Sigmoid colon (tissue), 7 donors: ENCODE measurements at places on chromosomes 1 and 21. TPM values are rescaled to one million over a fixed set of nuclear protein-coding genes. Genes with fewer than 3 reads are reported as not detected.

- no peak for DNase-seq
These were observed 4.8 kb upstream of the ALG6 start for GRCh38 chr1:63362578-63362977.

DNA sequence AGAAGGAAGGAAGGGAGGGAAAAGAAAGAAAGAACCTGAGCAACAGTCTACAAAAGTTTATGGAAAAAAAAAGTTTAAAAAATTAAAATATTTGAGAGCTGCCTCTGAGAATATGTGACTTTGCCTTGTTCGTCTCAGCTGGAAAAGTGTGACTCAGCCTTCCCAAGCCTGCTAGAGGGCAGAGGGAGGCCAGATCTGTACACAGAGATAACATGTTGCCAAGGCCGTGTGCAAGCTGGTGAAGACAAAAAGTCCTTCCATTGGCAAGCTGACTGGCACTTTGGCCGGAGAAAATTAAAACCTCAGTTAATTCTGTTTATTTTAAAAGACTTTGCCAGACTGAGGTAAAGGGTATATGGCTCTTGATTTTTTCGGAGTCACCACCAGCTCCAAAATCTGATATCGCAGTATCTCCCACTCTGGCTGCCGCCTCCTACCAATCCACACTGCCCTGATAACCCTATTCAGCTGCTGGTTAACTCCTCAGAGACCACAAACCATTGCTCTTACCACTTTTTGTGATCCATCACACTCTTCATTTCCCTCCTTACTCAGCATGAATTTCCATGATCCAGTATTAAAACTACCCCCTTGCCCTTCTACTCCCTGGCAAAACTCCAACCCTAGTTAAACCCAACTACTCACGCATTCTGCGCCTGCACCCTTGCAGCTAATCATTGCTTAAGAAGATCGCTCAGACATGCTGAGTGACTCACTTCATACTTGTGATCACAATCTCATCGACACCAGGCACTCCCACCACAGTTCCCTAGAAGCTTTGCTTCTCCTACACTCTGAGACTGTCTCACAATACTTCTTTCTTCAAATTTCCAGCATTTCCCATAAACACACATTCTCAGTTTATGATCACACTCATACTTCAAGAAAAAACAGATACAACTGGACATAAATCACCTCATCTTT lies 5.7 kb upstream of the PPP1R15B start:
- DNase-seq: peak; percentile 86

DNA sequence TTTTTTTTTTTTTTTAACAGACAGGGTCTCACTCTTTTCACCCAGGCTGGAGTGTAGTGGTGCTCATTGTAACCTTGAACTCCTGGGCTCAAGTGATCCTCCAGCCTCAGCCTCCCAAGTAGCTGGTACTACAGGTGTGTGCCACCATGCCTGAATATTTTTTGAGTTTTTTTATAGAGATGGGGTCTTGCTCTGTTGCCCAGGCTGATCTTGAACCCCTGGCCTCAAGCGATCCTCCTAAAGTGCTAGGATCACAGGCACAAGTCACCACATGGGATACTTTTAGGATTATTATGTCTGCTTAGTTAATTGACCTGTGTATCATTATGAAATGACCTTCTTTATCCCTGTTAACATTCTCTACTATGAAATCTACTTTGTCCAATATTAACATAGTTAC lies 38.0 kb downstream of the RASSF5 start:
- DNase-seq: no peak

DNA sequence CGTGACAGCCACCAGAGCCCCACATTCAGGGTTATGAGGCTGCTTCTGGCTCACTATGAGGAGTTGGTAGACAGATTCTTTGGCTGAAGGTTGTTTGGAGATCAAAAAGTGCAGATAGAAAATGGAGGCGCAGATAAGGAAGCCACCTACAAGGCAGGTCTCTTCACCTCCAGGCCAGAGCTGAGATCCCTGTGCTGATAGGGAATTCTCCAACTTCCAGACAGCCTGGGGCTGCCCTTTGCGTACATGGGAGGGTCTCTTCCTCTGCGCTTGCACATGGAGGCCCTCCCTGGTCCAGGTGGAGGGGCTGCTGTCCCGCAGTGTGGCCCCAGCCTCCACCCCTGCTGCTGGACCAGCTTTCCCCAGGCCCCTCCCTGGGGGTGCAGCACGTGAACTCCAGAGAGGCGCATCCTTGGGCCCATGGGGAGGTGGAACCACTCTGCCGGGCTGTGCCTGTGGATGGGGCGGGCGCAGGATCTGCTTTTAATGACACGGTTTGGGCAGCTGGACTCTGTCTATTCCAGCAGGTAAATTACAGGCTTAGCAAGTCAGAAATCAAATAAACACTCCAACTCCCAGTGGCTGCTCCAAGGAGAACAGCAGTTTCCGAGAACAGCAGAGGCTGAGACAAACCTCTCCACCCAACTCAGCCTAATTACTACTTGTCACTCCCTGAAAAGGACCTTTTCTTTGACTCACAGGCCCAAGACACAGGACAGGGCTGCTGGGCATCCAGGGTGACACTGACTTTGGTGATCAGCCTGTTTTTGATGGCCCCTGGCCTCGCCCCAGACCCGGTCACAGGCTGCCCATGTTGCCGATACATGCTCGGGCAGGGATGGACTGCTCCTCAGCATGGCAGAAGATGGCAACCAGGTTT lies 12.4 kb downstream of the OXCT2 start:
- DNase-seq: no peak

- no peak for DNase-seq
These were observed 18.9 kb downstream of the SFPQ start for GRCh38 chr1:35173909-35174540.

DNA sequence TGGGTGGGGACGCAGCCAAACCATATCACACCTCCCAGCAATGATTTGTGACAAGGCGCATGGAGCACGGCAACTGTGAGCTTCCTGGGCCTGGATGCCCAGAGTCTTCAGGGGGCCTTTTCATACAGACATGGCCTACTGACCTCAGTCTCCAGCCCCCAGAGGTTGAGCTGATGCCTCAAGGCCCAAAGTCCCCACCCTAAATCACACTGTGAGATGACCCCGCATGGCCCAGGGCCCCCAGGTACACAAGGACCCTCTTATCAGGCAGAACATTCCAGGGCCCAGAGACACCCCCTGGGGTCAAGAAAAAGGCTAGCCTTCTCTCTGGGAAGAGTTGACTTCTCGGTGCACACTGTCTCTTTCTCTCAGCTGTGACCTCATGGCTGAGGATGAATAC lies 179.7 kb upstream of the C1orf174 start:
- peak; percentile 50 for DNase-seq

The LENEP gene
- 0.39 TPM for polyA plus RNA-seq

DNA sequence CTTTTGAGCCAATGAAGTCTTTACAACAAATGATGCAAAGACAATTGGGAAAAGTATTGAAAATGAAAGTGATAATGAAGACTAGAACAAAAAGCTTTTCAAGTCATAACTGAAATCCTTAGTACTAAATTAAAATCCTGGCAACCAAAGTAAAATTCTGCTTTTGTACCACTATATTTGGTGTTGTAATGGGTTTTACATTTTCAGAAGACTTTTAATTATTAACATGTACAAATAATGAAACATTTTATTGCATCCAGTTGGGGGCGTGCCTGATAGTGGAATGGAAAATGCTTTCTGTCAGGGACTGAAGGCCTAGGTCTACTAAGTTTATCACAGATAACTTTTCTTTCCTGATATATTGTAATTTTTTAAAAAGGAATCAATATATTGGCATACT lies 89.4 kb downstream of the SDCCAG8 start:
- DNase-seq: no peak

The SPATA21 gene
- polyA plus RNA-seq: under 0.01 TPM

DNA sequence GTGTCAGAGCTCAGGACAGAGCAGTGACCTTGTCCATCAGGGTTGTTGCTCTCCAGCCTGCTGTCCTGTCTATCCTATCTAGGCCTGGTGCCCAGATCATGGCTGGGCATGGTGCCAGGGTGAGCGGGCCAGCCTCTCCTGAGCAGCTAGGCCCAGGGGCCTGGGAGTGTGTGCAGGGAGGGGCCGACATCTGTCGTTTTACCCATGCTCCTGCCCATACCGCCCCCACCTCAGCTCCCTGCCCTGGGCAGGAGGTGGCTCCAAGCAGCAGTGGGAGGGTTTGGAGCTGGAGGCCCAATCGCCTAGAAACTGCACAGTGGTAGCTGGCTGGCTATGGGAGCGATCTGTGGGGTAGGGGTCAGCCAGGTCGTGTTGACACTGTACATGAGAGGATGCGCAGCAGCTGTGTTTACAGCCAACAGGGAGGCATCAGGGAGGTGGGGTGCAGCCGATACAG lies 6.5 kb downstream of the INSRR start:
- DNase-seq: peak; percentile 79

- peak; percentile 80 for DNase-seq
These were observed at the start of gene ASAP3 for GRCh38 chr1:23483321-23484252. TSS of gene ASAP3 (minus strand) at chr1:23484179. CDS start at chr1:23484133, 46 bp downstream.

GRCh38 chr1:116916533-116917445 lies 7.1 kb downstream of the PTGFRN start:
- DNase-seq: peak; percentile 27

The TACSTD2 gene
- 1.9 TPM for polyA plus RNA-seq

- DNase-seq: no peak
These were observed 154.2 kb downstream of the CNIH3 start for GRCh38 chr1:224770336-224770693.

DNA sequence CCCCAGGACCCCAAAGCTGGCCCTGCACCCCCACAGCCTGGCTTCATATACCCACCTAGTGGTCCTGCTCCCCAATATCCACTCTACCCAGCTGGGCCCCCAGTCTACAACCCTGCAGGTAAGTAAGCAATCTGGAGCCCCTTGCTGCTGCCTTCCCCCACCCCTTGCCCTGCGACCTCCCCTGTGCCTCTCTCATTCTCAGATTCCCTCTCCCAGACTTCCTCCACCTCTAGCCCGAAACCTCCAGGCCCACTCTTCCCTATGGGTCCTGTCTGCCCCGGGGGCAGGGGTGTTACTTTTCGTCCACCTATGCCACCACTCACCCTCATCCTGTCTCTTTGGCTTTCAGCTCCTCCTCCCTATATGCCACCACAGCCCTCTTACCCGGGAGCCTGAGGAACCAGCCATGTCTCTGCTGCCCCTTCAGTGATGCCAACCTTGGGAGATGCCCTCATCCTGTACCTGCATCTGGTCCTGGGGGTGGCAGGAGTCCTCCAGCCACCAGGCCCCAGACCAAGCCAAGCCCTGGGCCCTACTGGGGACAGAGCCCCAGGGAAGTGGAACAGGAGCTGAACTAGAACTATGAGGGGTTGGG lies 2.9 kb downstream of the SHISA4 start:
- DNase-seq: peak; percentile 67

DNA sequence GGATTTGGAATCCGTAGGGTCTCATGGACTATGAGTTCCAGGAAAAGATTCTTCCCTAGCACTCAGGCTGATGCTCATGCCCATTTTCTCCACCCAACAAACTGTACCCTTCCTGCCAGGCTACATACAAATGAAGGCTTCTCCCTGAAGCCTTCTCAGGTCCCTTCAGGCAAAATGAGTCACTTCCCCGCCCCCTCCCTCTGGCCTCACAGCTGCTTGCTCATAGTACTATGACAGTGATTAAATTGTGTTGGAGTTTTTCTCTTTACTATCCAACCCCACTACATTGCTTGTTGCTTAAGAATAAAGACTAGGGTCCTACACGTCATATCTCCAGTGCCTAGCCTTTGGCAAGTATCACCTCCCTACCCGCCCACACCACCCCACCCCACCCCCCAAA lies 207.6 kb upstream of the NFIA start:
- no peak for DNase-seq

DNA sequence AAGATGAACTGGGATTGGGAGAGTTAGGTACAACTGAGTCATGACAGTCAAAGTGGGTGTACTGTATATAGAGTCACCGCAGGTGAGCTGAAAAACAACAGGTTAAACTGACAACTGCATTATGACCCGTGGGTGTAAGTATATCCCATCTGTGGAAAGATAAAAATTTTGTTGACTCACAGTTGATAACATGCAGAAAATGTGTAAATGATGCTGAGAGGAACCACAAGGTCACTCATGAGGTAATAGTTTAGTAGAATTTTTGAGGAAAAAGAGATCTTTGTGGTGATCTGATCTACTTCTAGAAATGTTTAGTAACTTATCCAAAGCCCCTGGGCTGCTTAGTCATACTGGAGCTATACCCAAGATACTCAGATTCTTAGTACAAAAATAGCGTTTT lies 838 bp downstream of the OR2C3 start:
- DNase-seq: no peak

The SPRR4 gene
- not detected for polyA plus RNA-seq

DNA sequence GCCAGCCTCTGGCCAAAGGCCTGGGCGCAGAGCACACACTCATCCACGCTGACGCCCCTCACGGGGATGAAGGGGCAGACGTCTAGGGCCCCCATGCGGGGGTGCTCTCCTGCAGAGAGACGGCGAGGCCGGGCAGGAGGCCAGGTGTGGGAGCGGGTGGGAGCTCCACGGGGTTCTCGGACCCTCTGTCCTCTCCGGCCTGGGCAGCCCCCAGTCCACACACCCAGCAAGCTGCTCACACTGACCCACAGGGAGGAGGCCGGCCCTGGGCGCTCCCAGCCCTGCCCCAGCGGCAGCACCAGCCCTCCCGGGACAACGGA lies 2.5 kb downstream of the FTCD start:
- DNase-seq: peak; percentile 65

GRCh38 chr1:216456682-216457081 lies 33.4 kb upstream of the USH2A start:
- no peak for DNase-seq

DNA sequence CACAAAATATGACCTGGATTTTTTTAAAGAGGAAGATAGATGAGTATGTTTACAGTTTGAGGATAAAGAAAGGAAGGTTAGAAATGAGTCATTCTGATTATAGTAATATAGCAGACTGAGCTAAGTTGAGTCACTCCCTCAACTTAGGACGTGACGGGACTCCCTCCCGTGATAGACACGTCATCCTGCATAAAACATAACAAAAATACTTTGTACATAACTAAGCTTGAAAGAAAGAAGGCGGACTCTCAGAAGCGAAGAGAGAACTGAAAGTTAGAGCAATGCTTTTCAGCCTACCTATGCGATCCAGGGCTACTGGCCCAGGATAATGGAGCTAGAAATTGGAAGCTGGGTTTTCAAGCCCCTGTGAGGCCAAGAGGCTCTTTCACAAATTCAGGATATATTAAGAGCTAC lies 53.0 kb upstream of the DESI2 start:
- no peak for DNase-seq

GRCh38 chr21:35801391-35801790 lies 258.9 kb downstream of the SETD4 start:
- DNase-seq: no peak
